ENCODE measurements at places on chromosomes 5 and 9.

- DNase-seq, result no peak
Measured at GRCh38 chr9:123686131-123686828, 243.6 kb downstream of the DENND1A start.

DNA sequence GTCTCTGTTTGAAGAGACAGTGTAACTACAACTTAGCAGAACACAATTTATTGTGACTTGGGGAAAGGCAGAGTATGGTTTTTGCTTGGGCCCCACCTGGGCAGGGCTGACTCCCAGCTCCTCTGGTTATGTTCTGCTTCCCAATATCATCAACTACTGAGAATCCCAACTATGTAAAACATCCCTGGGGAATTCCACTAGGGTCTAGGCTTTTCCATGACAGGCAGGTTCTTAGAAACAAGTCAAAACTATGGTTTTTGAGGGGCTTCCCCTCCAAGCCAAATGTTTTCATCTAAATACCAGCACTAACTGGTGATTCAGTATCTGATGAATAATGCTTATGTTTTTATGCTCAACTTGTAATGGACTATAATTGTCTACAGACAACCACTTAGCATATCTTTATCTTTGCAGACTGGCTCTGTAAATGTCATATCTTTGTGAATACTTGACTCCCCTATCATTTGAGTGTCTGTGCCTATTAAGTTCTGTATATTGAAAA, 409.5 kb downstream of the PDE4D start:
- DNase-seq, result no peak

GRCh38 chr5:16735101-16736060, 118.6 kb upstream of the RETREG1 start:
- no peak for DNase-seq

- no peak for DNase-seq
Measured at GRCh38 chr5:44187973-44188372, 201.2 kb downstream of the FGF10 start.

- DNase-seq, result no peak
Measured at GRCh38 chr9:135069558-135070197, 17.8 kb upstream of the OLFM1 start.

DNA sequence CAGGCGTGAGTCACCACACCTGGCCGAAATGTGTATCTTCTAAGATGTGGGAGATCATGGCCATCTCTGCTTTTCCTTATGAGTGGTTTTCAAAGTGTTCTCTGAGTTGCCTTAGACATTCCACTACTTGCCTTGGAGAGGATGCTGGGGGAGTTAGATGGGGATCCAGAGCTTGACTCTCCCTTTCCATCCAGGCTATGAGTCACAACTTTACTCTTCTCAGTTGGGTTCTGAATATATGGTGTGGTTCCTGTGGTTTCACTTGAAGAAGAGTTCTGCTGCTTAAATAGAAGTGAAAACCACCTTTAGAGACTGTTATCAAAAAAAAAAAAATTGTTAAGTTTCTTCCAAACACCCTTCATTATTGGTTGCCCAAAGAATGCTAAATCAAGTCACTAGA, 217.6 kb downstream of the ZNF608 start:
- DNase-seq, result peak; percentile 82

- no peak for DNase-seq
Measured at GRCh38 chr5:168865968-168866367, 286.8 kb upstream of the PANK3 start.

GRCh38 chr5:60066502-60066901, 173.0 kb upstream of the PDE4D start:
- DNase-seq, result no peak

DNA sequence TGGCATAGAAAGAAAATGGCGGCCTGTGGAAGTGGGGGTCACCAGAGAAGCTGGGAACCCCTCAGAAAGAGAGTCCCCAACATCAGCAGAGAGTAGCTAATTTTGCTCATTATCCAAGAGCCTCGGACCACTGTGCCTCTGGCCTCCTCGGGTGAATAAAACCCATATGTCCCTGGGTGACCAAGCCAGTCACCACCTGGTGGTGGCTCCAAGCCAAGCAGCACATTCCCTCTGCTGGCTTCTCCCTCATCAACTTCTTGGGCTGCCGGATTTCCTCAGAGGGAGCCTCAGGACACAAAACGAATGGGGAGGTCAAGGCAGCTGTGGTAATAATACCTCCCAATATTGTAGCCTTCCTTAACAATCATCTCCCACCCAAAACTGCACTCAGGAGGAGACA, 242.5 kb downstream of the NFIB start:
- DNase-seq, result no peak

- DNase-seq, result no peak
Measured at GRCh38 chr5:66933066-66933465, 263.5 kb downstream of the CD180 start.

GRCh38 chr5:170362102-170362501, 27.1 kb downstream of the KCNMB1 start:
- no peak for DNase-seq

- DNase-seq, result no peak
Measured at GRCh38 chr9:16247188-16247875, 623.1 kb downstream of the BNC2 start.

DNA sequence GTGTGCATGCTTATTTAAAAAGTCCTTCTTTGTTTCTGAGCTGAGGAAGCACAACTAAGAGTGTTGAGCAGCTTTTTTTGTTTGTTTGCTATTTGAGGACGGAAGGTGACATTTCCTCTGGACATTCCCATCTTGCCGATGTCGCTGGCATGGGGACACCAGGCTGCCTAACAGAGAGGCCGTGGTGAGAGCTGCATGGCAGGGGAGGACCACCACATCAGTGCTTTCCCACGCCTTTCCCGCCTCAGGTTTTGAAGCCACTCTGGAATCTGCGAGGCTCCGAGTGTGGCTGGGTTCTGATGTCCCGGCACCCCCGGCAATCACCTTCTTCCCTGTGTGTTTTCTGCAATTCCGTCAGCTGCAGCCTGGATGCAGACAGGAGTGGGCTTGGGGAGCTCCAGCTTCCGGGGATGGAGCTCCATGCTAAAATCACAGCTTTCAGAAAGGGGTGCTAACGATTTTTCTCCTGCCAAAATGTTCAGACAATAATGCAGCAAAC, 259.8 kb upstream of the IRX4 start:
- no peak for DNase-seq

- DNase-seq, result no peak
Measured at GRCh38 chr9:89866701-89867100, 261.9 kb downstream of the GADD45G start.

DNA sequence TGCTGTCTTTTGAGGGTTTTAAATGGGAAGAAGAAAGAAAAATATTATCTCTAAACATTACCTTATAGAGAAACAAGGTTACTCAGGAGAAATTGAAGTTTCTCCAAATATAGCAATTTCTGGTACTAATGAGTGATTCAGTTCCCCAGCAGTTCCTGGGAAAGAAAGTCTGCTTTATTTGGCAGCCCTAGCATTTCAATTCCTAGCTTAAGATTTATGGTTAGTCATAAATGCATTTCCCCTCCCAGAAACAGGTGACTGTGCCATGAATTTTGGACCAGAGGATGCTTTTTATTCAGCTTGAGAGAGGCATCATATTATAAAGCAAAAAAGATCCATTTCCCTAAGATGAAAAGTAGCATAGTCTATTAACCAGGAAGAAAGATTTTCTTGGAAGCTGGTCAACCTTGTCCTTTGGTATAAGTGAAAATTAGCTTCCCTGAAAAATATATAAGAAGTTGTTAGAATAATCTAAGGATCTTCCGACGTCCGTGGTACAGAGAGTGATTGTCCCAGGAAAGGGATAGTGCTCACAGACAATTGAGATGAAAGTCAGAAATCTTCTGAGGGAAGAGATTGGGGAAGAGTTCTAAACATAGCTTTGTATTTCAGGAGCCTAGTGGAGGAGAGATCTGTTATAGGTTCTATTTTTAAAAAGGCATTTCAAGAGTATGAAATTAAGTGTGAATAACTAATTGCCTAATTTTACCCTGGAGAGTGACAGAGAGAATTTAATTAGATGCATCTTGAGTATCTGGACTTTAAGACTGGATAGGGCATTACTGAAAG, 164.9 kb downstream of the ESM1 start:
- DNase-seq, result no peak

Measured in GM12865 (cell line).